IMR-90 (cell line): ENCODE measurements at places on chromosomes 5 and 9.

DNA sequence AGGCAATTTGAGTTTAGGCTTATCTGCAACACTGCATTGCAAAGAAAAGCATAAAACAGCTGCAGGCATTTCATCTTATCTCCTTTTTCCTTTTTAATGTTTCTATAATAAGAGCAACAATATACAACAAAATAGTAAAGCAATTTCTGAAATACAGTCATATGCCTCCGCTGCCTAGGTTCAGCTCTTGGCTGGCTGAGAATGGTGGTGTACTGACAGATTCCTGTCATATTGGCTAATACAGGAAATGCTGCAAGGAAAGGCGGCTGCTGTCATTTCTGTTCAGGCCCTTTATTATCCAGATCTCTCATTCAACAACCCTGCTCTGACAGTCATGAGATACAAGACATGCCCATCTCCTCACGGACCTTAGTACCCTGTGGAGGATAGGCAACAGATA, 677.0 kb downstream of the TAF11L14 start:
- no peak for DNase-seq

- DNase-seq = no peak
Measured at GRCh38 chr9:134768332-134768708, 112.3 kb upstream of the FCN2 start.

GRCh38 chr9:138072897-138073296, 195.3 kb downstream of the CACNA1B start:
- DNase-seq = no peak

DNA sequence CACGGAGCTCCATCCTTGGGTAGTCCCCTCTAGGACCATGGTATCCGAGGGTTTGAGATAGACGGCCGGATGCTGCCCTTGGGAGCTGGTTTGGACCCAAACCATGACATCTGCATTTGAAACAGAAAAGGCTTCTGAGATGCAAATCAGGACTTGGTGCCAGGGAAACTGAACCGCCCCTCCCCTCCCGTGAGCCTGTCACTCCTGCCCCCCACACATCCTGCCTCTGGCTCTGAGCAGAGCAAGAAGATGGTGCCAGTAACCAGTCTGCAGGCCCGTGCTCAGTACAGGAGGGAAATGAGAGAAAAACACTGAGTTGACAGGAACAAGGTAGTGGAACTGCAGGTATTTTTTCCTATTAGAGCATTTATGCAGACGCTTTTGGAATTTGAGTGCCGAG, 18.6 kb downstream of the ARPC5L start:
- DNase-seq = no peak

DNA sequence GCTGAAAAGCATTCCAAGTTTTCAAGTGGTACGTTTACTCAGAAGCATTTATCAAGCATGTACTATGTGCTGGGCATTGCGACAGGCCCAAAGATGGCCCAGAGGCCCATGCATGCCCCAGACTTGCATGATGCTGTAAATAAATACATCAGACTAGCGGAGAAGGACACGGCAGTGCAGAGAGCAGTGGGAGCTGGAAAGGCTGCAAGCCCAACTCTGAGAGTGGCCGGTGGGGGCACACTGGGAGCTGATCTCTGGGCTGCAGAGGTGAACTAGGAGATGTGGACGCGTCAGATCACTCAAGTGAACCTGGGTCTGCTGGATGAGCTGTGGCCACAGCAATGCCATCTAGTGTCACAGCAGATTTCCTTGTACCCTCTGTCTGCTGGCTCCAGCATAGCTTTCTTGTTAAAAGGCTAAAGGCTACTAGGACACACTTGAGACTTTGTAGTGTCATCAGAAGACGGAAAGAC, 246.9 kb downstream of the FANCC start:
- no peak for DNase-seq

DNA sequence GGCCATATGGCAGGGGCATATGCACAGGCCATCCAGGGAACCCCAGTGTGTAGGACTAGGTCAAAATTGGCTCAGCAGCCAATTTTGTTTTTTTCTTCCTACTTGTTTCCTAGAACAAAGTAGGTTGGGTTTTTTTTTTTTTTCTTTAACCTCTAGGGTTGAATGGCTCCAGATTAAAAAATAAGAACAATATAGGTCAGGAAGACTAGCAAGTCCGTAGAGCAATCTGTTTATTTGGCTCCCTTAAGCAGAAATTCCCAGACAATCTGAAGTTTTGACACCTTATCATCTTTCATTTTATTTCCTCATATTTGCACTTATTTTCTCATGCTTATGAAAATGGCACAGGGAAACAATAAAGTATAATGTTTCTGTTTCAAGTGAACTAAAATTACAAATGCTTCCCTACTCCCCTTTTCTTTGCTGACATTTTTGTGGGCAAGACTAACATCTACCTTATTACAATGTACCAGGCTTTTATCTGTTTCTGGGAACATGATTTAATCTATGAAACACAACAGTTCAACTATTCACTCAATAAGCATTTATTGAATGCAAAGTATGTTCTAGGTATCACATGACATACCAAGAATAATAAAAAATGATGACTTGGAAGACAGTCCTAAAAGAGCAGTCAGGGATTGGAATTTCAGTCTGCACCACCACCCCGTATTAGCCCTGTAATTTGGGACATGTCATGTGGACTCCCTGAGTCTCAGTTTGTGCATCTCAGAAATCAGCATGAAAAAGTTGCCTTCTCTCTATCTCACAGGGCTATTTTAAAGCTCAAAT, 30.5 kb downstream of the TLR4 start:
- DNase-seq = no peak

GRCh38 chr9:16214677-16215352, 655.7 kb downstream of the BNC2 start:
- DNase-seq = no peak

- peak; percentile 57 for DNase-seq
Measured at GRCh38 chr5:127518319-127518621, 830 bp downstream of the PRRC1 start.

DNA sequence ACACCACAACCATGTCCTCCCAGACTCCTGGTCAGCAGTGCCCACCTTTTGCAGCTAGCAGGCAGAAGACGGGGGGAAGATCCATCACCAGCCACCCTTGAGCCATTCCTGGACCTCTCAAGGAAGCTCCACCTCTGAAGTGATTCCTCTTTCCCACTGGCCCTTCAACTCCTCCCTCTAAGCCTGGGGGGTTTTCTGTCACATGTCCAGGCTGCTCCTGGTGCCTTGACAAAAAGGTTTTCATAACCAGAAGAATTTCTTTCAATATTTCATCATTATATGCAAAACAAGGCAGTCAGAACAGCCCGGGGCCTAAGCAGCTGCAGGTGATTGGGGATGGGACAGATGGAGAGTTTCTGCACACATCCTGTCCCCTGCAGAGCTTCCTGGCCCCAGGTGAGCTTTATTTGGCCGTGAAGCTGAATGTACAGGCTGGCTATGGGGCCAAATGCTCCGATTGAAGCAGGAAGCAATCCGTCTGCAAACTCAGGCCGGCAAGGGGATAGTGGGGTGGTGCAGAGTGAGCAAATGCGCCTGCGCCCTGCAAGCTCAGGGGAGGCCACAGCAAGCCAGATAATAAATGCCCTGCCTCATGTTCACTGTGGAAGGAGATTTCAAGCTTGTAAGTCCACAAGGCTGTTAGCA, 173.5 kb downstream of the C5orf15 start:
- no peak for DNase-seq

DNA sequence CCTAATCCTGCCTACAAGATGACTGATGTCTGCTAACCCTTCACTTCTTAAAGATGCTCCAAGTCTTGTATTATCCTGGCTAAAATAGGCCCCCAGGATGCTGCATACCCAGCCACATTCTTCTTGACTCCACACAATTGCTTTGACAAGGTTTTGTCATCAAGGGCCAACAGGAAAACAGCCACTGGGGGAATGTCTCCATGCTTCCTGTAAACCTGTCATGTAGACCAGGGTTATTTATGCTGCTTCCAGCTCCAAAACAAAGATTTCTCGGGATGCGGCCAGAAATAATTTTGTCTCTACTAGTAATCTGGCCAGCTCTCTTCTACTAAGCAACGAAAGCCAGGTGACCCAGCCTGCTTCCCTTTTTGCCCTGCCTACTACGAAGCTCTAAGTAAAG, 53.8 kb downstream of the SHB start:
- DNase-seq = no peak

GRCh38 chr5:117945258-117945657, 1043.1 kb downstream of the DTWD2 start:
- no peak for DNase-seq

DNA sequence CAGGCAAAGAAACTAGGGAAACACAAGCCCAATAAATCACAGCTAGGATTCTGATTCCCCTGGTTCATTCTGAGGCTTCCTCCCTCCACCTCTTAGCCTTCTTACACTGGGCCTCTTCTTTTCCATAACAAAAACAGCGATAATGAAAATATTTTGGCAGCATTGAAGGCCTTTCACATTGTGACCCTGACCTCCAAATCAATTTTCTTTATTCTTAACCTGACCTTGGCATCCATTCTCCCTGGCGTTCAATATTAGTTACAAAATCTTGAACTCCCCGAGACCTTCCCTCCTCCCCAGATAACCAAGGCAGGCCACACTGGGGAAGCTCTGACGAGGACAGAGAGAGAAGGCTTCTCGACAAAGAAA, 399.9 kb downstream of the ZSWIM6 start:
- DNase-seq = no peak

GRCh38 chr5:39440958-39441624, 16.3 kb upstream of the DAB2 start:
- no peak for DNase-seq

- no peak for DNase-seq
Measured at GRCh38 chr5:57319628-57320027, 145.8 kb downstream of the GPBP1 start.

DNA sequence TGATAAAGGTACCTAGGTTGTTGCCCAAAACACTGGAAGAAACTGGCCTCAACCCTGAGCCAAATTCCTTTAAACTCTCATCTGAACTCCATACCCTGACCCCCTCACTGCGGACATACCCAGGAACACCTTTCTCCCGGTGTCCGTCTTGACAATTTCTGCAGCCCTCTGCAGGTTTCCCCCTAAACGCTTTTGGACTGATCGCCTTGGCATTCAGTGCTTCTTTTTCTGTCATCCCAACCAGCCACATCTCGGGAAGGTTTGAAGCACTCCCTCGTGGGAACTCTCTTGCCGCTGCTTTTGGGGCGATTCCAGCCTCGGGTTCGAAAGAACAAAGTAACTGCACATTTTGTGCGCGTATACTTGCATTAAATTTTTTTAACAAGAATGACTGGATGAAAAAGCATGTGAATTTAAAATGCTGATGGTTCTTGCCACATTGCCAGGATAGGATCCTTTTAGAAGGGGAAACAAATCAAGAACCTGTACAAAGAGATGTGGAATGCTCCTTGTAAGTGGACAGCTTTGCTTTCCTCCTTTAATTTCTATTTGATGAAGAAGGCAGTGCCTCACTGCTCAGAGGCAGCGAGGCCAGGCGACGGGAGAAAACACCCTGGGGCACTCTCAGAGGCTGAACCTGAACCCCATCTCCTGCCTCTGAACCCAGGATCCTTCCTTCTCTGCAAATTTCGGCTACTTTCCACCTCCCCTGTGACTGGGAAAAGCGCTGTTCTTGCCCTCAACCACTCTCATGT, 615 bp downstream of the PSMD5 start:
- DNase-seq = peak; percentile 5

DNA sequence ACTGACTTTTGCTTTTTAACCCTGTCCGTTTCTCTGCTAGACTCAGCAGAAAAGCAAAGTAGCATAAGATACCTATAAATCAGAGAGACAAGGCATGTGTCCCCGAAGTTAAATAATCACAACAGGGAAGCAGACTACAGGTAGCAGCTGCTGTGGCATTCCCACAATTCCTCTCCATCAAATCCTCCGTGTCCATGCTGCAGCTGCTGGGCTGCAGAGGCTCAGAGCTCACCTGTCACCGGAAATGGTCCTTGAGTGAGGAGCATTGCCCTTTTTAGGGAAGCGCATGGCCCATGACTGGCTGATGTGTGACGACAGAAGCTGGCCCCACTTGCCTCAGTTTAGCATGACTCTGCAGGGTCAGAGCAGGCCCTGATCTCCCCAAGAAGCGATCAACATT, 125.0 kb downstream of the MSX2 start:
- no peak for DNase-seq

DNA sequence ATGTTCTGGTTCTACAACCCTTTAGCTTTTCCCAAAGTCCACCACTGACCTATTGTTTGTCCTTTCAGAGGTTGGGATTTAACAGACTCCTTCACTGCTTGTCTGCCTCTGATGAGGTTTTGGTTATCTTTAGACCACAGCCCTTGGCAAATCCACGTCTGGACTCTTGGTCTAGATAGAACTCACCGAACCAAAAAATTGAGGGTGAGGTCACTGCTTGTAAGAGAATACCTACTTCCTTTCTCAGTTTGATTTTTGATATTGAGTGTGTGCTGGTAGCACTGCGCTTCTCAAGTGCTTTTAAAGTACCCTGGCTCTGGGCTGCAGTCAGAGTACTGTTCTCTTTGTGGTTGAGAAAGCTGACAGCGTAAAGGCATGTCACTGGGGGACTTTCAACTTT, 61.7 kb downstream of the JMY start:
- peak; percentile 1 for DNase-seq

DNA sequence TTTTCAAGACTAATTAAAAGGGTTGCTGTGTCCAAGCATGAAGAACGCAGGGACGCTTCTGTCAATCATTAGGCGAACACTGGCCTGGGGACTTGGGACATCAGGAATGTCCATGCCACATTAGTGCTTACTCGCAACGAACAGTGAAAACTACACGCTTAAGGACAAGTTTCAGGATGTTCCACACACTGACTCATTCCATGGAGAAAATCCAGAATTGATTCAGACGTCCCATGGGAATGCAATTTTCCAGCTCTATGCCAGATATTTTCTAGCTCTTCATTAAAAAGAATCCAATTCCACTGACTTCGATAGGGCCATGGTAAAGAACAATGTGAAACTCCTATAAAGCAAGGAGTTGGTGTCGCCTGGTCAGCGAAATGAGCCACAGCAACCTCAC, 98.2 kb downstream of the CAMSAP1 start:
- peak; percentile 58 for DNase-seq

DNA sequence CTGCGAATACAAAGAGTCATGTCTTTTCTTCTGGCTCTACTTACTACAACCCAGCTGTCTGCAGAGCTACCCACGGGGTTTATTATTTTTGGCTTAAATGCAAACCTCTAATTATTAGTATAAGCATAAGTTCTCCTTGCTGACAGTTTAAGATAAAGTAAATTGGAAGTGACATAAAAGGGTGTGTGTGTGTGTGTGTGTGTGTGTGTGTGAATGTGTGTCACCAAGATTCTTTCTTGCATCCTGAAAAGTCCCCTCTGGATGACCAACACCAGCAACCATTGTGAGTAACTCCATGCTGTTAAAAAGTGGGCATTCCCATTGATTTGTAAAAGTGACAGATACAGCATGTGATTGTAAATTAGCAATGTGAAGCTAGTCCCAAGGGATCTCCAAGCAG, 803.8 kb upstream of the ZNF608 start:
- peak; percentile 74 for DNase-seq
